NAMALWA (cell line): ENCODE measurements at places on chromosomes 2 and 18.

DNA sequence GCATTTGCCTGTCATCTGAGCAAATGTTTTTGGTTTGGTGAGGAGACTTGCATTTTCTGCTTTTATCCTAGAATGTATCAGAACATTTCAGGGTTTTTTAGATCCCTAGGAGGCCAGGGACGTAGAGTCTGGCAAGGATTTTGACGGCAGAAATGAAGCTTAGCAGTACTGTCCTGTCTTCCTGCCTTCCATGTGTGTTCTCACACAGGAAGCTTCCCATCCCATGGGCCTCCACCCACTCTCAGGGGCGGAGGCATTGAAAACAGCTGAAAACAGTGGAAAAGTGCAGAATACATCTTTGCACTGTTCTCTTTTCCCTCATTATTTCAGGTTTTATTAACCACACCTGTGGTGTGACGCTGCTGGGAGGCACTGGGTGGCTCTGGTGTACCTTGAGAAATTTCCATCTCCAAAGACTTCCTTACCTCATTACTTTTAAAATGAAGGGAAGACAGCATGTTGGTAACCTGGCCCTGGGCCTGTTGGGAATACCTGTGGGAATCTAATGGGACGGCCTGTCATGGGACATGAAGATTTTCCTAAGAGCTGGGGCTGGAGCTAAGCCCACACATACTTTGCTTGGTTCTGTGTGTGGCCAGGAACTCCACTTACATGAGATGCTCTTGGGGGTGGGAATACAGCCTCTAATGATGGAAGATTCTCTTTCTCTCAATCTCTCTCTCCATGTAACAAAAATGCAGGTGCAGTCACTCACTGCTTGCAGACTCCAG, 20.5 kb downstream of the PCARE start:
- DNase-seq, result no peak

DNA sequence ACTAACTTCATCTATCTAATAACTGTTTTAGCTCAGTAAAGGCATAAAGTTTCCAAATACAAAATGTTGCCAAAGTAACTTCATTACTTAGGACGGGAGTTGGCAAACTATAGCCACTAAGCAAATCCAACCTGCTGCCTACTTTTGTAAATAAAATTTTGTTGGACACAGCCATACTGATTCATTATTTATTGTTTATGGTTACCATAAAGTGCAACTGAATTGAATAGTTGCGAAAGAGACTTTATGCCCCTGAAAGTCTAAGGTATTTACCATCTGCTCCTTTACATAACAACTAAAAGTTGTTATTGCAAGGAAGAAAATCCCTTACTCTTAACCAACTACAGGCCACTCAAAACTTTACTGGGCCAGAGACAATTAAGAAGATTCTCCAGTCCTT, 256.7 kb upstream of the RBBP8 start:
- DNase-seq, result no peak

DNA sequence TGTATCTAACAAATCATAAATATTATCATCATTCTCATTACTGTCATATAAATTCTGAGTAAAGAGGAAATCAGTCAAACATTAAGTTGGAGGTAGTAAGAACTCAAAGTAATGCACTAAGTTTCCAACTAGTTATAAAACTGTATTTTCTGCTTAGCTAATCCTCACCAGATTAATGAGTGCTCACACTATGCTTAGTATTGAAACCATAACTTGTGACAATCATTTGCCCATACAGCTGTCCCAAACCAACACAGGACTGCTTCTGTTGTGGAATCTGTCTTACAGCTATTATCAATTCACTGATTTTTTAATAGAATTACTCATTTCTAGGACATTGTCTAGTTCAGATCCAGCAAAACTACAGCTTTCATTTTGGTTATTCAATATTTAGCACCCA, 41.5 kb upstream of the TANK start:
- no peak for DNase-seq

DNA sequence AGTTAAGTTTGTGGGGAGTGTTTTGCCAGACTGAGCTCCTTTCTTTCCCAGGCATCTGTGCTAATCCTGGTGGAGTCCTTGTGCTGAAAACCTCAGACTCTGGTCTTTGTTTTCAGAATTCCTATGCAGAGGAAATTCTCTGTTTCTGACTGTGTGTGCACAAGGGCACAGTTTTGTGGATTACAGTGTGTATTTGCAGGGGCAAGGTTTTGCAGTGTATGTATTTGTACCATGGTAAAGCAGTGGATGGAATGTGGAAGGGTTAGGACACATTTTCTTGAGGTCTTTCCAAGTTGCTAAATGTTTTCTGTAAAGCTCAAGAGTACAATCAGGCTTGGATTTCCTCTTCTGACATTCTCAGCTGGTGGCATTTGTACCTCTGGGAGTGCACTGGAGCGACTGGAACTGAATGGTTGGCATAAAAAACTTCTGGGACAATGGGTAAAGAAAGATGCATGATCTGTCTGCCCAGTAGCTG, 139.5 kb upstream of the RND3 start:
- no peak for DNase-seq

GRCh38 chr18:46346213-46346612, 242.0 kb downstream of the HAUS1 start:
- no peak for DNase-seq

DNA sequence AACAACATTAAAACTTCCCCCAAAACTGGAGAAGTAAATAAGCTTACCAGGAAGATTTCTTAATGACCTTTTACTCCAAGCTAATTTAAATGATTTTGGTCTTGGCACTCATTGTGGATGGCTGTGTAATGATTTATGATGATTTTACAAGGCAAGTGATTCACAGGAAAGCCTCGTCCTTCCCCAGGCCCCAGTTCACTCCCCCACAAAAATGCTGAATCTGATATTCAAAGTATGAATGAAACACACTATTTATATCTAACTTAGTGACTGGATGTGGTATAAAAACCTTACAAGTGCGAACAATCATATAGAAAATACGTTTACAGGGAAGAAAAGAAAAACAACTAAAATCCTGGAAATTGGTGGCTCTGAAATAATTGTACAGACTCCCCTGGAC, 49.8 kb downstream of the ZNF516 start:
- DNase-seq, result no peak

GRCh38 chr2:156590085-156590739, 154.0 kb downstream of the GPD2 start:
- DNase-seq, result no peak

GRCh38 chr2:234952270-234953115, 676 bp downstream of the SH3BP4 start:
- no peak for DNase-seq

DNA sequence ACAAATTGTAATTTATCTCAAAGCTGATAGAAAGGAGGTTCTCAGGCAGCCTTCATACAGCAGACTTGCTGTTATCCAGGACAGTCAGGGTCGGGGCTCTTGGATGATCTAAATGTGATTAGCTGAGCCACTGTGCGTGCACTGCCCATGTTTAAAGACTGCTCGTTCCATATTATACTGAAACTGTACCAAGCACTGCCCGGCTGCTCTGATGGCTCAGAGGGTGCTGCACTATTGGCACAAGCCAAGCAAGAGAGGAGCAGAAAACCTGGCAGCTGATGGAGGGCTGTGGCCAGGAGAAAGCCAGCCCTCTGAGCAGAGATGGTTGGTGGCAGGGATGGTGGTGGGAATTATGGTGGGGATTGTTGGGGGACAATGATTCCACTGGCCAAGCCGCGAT, 63.4 kb downstream of the COL6A3 start:
- no peak for DNase-seq

- no peak for DNase-seq
Observed at GRCh38 chr2:215845839-215846586, 167.3 kb downstream of the MREG start.

GRCh38 chr18:64695851-64696553, 547.1 kb upstream of the LINC00305 start:
- peak; percentile 33 for DNase-seq

- DNase-seq, result no peak
Observed at GRCh38 chr18:41659438-41660130, 295.4 kb upstream of the PIK3C3 start.

DNA sequence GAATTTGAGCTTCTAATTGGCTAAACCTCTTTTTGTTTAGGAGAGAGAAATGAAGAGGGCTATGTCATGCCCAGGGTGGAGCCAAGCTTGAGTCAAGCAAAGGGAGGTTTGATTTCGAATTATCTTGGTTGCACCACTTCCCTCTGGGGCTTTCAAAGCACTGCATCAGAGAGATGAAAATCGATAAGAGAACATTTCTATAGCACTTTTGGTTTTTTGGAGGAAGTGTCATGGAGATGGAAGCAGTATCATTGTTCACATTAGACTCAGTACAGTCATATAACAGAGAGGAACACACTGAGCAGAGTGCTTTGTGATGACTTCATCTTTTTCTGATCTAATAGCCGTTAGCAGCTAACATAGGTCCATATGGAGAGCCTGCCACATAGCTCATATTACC, 120.3 kb upstream of the UXS1 start:
- no peak for DNase-seq

DNA sequence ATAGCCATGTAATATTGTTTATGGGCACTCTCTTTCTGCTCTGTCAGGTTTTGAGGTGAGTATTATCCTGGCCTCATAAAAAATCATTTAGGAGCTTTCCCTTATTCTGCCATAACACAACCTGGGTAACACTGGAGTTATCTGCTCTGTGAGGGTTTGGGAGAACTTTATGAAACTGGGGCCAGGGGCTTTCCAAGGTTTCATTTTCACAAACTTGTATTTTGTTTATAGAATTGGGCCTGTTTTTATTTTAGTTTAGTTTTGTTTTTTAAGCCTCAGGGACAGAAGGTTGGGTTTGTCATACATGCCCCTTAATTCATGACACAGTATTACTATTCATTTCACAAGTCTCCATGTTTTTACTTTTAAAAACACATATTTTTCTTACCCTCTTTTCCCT, 83.5 kb downstream of the IRS1 start:
- peak; percentile 19 for DNase-seq

GRCh38 chr2:125006676-125007075, 981.6 kb downstream of the CNTNAP5 start:
- DNase-seq, result no peak

DNA sequence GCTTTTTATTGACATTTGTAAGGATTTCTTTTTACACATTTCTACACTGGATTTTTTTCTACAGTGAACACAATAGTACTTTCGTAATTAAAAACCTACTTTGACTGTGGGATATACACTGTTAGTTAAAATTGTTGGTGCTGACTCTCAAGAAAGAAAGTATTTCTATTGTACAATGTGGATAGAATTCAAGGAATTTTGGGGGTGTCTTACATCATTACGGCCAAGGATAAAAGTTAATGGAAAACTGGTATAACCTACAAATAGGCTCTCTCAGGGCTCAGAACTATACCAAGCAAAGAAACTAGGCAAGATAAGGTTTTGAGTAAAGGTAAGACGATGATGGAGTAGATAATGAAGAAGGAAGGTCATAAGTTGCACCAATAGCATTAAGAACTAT, 198.4 kb upstream of the PARD3B start:
- DNase-seq, result no peak

DNA sequence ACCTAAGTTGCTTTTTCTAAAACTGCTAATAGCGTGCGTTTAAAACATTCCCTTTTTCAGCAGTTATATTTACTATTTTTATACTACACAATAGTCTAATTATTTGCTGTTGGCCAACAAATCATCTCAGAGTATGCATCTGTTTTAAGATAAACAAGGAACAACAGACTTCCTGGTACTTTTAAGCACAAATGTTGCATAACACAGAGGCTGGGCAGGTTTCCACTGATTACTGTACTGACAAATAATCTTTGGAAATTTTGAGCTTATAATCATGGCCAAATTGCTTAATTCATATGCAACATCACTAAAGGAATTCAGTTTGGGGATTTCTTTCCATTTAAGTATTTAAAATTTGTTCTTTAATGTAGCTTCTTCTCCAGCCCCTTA, 737.4 kb upstream of the SALL3 start:
- DNase-seq, result no peak

GRCh38 chr2:193377789-193378188, 1183.1 kb upstream of the TMEFF2 start:
- DNase-seq, result no peak

GRCh38 chr18:78642296-78642951, 337.2 kb upstream of the SALL3 start:
- no peak for DNase-seq

DNA sequence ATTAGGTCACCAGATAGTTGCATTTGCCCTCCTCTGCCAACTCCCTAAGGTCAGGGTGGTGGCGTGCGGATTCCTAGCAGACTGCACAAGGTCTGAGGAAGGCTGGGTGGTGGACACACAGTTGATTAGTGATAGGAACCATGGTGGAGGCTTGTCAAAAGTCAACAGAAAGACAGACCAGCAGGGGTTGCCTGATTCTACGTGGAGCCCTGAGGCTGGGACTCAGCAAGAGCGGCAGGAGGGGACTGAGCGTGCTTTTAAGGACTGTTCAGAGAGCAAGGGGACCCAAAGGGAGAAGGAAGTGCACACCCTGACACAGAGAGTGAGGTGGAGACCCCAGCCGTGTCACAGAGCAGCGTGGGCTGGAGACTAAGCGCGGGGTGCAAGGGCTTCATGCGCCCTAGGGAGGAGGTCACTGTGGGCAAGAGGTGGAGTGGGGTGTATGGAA, 513.2 kb downstream of the RNF144A start:
- peak; percentile 28 for DNase-seq

- DNase-seq, result peak; percentile 71
Observed at GRCh38 chr18:63207143-63207790, 112.3 kb downstream of the BCL2 start.

DNA sequence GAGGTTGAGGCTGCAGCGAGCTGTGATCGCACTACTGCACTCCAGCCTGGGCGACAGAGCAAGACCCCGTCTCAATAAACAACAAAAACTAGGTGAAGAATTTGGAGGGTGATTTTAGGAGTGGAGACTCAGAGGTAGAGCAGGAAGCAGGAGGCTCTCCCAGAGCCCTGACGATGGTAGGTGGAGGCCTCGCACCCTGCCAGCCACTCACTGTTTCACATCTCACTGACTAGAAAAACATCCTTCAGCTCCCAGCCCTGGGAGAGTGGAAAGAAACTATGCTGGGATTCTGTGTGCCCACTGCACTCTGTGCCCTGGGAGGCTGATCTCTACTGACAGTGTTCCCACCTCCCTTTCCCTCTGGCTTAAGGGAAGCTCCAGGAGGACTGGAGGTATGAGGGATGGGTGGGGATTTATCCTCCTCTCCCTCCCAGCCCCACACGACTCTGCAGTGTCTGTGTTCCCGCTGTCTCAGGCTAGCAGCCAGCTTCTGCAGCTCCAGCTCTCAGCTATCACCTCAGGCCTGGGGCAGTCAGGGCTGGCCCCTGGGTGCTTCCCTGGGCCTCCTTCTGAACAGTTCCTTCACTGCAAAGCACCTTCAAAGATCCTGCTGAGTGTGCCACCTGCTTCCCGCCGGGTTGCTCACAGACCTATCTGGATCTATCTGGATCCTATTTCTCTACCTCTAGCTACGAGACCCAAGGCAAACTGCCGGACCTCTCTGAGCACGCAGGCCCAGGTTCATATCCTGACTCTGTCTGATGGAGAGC, 9.6 kb downstream of the CIB4 start:
- DNase-seq, result no peak

- no peak for DNase-seq
Observed at GRCh38 chr2:117958186-117958585, 55.7 kb downstream of the CCDC93 start.
